ENCODE measurements at places on chromosomes 5 and 9.

DNA sequence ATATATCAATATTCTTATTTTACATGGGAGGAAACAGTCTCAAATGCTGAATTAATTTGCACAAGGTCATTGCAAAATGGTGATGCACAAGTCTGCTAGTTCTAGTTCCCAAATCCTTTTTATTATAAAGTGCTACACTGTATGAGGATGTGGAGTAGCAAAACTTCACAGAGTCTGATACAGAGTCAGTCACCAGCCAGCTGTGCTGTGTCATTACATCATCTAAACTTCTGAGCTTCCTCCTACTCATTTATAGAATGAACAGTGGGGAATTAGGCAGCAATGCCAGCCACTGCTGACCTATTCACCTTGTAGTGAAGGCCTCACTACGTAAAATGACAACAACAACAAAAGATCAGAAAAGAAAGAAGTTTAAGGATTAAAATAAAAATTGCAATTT, 357.8 kb downstream of the TMEM167A start:
- no peak for DNase-seq

DNA sequence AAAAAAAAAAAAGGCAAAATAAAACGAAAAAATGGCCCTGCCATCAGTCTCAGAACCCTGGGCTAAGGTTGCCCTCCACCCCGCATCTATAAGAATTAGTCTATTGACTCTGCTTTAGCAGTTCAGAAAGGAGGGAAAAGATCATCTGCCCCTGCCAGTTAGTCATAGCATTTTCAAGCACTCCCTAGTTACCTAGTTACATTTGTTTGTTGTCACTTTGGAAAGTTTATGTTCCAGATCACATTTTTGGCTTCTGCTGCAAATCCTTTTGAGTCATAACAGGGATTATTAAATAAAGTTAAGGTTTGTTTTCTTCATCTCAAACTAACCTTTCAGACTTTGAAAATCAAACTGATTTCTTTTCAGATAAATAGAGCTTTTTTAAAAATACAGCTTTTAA, 52.1 kb downstream of the AQP7 start:
- no peak for DNase-seq

DNA sequence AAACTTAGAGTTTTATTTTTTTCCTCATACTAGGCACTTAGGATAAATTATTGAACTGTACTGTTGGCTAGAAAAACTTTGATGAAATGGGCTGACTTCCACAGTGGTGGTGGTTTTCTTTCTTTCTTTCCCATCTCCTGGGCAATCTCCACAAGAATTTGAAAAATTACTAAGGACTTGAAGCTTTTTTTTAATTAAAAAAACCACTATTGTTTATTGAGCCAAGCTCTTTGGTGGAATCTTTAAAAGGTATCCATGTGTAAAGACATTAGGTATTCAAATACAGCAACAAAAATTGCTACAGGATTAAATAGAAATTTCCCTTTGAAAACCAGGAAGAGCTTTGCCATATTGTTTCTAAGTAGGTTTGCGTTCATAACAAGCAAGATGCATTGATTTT, 14.1 kb downstream of the MARCHF6 start:
- DNase-seq, result no peak

- DNase-seq, result peak; percentile 64
Measured at GRCh38 chr9:131467214-131467935, 35.3 kb upstream of the POMT1 start.

DNA sequence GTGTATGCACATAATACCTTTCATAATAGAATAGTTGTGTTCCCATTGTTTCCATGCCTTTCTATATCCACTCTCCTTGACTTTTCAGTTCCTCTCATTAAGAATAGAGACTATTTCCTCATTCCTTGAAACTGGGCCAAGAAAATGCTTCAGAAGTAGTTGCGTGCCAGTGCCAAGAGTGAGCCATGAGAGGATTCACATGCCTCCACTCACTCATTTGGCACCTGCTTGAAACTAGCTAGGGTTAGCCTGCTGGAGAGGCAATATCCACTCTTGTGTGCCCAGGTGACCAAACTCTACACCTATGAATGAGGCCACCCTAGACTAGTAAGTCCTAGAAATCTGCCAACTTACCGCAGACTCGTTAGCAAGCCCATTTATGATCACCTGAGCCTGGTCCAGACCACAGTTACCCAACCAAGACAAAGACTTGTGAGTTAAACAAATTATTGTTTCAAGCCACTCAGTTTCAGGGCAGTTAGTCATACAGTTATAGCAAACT, 276.3 kb downstream of the EPB41L4A start:
- DNase-seq, result no peak

- DNase-seq, result no peak
Measured at GRCh38 chr5:111345731-111346130, 121.5 kb downstream of the CAMK4 start.

DNA sequence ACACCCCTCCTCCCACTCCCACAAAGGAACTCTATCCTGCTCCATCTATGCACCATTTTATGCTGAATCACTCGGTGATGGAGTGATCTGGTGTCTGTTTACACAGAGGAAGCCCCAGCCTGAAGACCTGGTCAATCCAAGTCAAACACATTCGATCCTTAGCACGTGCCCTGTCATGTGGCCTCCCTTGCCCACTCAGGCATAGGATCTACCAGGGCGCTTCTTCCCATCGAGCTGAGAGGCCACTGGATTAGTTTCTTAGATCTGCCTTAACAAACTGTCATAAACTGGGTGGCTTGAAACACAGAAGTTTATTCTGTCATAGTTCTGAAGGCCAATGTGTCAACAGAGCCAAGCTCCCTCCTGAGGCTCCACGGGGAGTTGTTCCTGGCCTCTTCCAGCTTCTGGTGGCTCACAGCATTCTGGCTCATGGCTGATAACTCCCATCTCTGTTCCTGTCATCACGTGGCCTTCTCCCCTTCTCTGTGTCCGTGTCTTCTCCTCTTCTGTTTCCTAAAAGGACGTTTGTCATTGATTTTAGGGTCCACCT, 34.2 kb downstream of the FOXI1 start:
- DNase-seq, result no peak

GRCh38 chr9:29866556-29866955, 2293.3 kb upstream of the C9orf72 start:
- no peak for DNase-seq

DNA sequence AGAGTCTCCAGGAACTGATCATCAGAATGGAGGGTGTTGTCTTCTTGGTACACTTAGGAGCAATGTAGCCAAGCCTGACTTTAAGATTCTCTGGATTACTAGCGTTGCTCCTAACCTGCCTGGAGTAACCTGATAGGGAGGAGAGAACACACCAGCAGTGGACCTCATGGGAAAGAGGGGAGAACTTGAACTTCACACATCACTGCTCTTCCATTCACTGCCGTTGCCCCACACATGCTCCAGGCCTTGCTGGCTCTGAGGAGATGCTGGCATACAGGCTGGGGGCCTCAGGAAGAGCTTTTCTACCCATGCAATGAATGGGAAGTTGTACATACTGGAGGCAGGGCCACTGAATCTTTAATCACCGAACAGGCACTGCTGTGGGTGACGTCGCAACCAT, 60.3 kb upstream of the ADAMTS16 start:
- no peak for DNase-seq

DNA sequence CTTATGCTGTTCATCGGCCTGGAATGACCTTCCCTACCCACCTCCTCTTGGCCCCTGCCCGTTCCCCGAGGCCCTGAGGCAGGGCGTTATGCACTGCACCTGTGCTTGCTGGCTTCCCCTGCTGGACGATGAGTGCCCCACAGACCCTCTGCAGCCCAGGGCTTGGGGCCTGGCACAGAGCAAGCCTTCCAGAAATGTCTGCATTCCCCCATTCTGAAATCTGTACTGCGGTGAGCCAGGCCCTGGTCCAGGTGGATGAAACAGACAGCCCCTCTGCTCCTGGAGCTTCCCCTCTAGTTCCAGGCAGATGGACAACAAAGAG, 35.0 kb downstream of the UNC5A start:
- DNase-seq, result no peak

DNA sequence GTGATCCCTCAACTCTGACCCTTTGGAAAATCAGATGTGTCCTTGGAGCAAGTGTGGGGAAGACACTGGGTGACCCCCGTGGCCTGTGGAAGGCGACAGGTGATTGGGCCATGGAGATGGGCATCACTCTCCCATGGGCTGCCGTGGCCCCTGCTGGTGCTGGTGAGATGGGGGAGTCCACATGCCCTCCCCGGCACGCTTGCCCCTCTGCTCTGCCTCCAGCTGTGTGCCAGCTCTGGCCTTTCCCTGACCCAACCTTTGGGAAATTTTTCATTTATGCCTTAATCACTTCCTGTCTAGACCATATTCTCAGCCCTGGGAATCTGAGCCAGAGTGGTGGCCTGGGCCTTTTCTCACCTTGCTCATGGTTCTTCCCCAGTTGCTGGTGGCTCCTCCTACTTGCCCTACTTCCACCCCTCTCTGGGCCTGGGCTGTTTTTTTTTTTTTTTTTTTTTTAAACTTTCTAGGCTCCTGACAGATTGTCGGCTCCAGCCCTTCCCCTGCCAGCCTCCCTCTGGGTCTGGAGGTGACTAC, 56.6 kb downstream of the RGS3 start:
- DNase-seq, result no peak

DNA sequence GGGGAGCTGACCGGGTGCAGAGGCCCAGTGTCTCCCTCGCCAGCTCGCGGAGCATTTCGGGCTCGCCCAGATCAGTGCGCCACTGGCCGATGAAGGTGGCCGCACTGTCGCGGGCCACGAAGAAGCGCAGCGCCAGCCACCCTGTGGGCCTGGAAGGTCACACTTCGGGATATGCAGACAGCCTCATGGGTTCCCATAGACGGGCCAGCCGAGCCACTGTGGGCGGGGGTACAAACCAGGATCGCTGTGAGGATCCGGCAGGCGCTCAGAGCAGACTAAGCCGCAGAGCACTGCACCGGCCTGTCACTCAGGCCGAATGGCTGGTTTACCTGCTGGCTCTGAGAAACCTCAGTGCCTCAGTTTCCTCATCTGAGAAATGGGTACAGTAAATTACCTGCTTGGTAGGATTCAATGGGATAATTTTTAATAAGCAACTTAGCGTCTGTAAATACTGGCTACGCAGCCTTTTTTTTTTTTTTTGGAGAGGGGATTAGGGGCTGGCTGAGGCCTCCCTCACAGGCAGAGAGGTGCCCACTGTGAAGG, 64.0 kb upstream of the IGFBPL1 start:
- DNase-seq, result no peak

- no peak for DNase-seq
Measured at GRCh38 chr9:84947412-84947972, 278.0 kb downstream of the NTRK2 start.

- no peak for DNase-seq
Measured at GRCh38 chr5:137401946-137402345, 97.2 kb downstream of the SPOCK1 start.

- no peak for DNase-seq
Measured at GRCh38 chr9:105355781-105356180, 92.1 kb upstream of the FSD1L start.
